Panc1 (cell line): ENCODE measurements at places on chromosomes 1 and 21. TPM values are rescaled to one million over a fixed set of nuclear protein-coding genes. Genes with fewer than 3 reads are reported as not detected.

DNA sequence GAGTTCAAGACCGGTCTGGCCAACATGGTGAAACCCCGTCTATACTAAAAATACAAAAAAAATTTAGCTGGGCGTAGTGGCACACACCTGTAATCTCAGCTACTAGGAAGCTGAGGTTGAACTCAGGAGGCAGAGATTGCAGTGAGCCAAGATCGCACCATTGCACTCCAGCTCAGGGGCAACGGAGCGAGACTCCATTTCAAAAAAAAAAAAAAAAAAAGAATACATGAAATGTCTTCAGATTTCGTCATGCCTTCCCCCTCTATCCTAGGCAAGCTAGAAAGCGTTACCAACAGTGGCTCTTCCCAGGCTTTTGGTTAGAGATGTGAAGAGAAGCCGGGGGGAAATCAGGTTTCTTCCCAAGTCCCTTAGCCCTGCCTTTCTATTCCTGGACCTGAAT lies 3.6 kb downstream of the TFF1 start:
- no peak overlapping the region for H3K4me3 ChIP-seq
- H3K27me3 ChIP-seq = no peaks in the 10 kb centered on the region
- no peaks in the 10 kb centered on the region; the same call in 1 of the 2 replicates for H3K4me1 ChIP-seq
- H3K27ac ChIP-seq = no peak overlapping the region
- DNase-seq = no peak

The IFNGR2 gene
- total RNA-seq = 47.9 TPM

The CBS gene
- total RNA-seq = 62.5 TPM

DNA sequence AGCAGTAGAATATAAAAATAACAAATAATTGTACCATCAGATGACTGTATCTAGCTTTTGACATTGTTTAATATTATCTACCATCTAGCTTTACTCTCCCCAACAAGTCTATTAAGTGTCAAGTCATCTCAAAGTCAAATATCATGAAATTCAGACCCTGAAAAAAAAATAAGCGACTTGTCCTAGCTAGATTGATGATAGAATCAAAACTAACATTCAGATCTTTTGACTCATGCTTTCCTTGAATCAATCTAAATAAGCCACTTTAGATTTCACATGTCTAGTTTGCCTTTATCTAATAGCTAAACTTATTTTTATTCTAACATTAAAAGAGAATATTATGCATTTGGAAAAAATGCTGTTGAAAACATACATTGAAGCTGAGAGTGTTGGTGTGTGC lies 35.4 kb downstream of the CRB1 start:
- no peak for DNase-seq
- no peak overlapping the region for H3K27ac ChIP-seq
- H3K4me3 ChIP-seq = no peak overlapping the region
- H3K36me3 ChIP-seq = no peaks in the 10 kb centered on the region
- no peaks in the 10 kb centered on the region; the same call in 1 of the 2 replicates for H3K4me1 ChIP-seq
- H3K27me3 ChIP-seq = no peaks in the 10 kb centered on the region

The CLK2 gene
- total RNA-seq = 43.6 TPM

- no peaks in the 10 kb centered on the region for H3K36me3 ChIP-seq
- DNase-seq = no peak
- H3K27ac ChIP-seq = peak overlapping the region; percentile 98
- peak overlapping the region; percentile 10; the same call in 1 of the 2 replicates for H3K4me3 ChIP-seq
Measured at GRCh38 chr1:234743791-234744611, 134.0 kb upstream of the IRF2BP2 start.

GRCh38 chr1:94490556-94490955 lies 51.0 kb downstream of the F3 start:
- H3K27ac ChIP-seq = no peak overlapping the region
- DNase-seq = no peak
- no peaks in the 10 kb centered on the region; the same call in 1 of the 2 replicates for H3K4me1 ChIP-seq
- H3K36me3 ChIP-seq = peaks cover 5% of the 10 kb centered on the region

DNA sequence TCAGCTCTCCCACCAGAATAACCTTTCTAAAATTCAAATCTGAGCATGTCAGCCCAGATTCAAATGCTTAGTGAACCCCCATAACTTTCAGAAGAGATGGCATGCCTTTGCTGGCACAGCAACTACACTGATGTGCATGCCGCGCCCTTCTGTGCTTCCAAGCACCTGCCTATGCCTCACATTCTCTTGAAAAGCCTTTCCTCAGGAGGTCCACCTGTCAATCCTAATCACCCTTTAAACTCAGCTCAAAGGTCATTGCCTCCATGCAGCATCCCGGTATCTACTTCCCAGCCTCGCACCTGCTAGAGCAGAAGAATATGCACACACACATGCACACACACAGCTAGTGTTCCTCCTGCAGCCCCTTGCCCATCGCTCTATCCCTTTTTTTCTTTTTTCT lies 5.2 kb upstream of the S100A2 start:
- H3K4me1 ChIP-seq = peaks cover 33% of the 10 kb centered on the region
- 0 out of 2 replicates have a peak overlapping the region, but pooled peaks have one; percentile 36 for H3K27ac ChIP-seq
- DNase-seq = no peak
- H3K27me3 ChIP-seq = no peaks in the 10 kb centered on the region
- no peaks in the 10 kb centered on the region for H3K36me3 ChIP-seq
- no peak overlapping the region for H3K4me3 ChIP-seq

DNA sequence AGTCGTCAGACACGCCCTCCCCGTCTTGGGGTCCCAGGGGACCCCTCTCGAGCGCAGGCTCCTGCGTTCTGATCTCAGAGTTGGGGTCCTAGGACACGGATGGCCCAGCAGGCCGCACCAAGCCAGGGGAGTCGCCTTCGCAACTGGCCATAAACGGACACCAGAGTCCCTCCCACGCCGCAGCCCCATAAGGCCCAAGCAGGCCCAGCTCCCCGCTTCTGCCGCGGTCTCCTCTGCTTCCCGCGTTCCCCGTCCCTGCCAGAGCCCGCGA lies 633 bp downstream of the DMRTA2 start:
- no peak overlapping the region for H3K4me3 ChIP-seq
- no peaks in the 10 kb centered on the region for H3K4me1 ChIP-seq
- no peaks in the 10 kb centered on the region; the same call in 1 of the 2 replicates for H3K27me3 ChIP-seq

DNA sequence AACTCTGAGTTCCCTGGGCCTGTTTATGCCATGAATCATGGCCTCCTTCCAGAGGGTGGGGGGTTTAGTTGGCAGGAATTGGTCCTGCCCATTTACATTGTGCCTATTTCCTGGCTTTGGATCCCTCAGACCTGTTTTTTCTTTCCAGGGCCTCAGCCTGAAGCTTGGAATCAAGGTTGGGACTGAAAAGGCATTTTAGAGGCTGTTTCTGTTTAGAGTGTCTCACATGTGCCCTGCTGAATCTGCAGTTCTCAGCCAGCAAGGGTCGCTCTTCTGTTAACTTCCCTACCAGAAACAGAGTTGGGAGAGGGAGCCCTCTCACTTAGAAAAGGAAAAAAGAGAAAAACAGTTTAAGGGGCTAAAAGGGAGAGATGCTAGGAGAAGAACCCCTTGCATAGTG lies 191.1 kb downstream of the PTPRC start:
- no peaks in the 10 kb centered on the region for H3K27me3 ChIP-seq
- H3K4me3 ChIP-seq = no peak overlapping the region
- no peak for DNase-seq
- H3K4me1 ChIP-seq = no peaks in the 10 kb centered on the region; the same call in 1 of the 2 replicates

The KPRP gene
- not detected for total RNA-seq

DNA sequence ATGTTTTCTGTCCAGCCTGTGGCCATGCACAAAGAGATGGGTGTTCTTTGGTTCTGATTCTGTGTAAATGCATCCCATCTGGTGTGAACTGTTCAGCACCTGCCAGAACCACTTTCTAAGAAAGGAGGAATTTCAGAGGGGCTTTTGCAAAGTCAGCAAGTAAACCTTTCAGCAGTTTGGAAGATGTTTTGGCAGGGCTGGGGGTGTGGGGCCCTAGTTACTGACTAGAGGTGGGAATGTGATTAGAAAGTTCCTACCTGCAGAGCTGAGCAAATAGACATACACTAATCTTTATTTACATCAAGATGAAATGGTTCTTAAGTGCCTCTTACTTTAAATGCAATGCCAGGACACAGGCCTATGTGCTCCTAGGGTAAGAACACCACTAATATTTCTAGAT lies 378.1 kb upstream of the USP24 start:
- H3K27ac ChIP-seq = no peak overlapping the region
- no peaks in the 10 kb centered on the region for H3K4me1 ChIP-seq
- H3K27me3 ChIP-seq = no peaks in the 10 kb centered on the region
- no peak for DNase-seq
- H3K36me3 ChIP-seq = no peaks in the 10 kb centered on the region
- H3K4me3 ChIP-seq = no peak overlapping the region

The SLC9C2 gene
- total RNA-seq = not detected

GRCh38 chr1:237556911-237557310 lies 333.8 kb downstream of the ZP4 start:
- H3K4me1 ChIP-seq = no peaks in the 10 kb centered on the region
- H3K4me3 ChIP-seq = no peak overlapping the region
- no peaks in the 10 kb centered on the region for H3K36me3 ChIP-seq
- H3K27ac ChIP-seq = no peak overlapping the region
- H3K27me3 ChIP-seq = no peaks in the 10 kb centered on the region; the same call in 1 of the 2 replicates

DNA sequence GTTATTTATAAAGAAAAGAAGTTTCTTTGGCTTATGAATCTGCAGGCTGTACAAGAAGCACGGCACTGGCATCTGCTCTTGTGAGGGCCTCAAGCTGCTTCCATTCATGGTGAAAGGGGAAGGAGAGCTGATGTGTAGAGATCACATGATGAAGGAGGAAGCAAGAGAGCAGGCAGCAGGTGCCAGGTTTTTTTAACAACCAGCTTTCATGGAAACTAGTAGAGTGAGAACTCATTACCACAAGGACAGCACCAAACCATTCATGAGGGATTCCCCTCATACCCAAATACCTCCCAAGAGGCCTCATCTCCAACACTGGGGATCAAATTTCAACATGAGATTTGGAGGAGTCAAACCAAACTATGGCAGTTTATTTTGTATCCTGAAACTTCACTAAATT lies 85.8 kb upstream of the CAMK1G start:
- H3K27me3 ChIP-seq = no peaks in the 10 kb centered on the region
- no peaks in the 10 kb centered on the region for H3K4me1 ChIP-seq
- no peak for DNase-seq
- H3K4me3 ChIP-seq = no peak overlapping the region
- no peaks in the 10 kb centered on the region for H3K36me3 ChIP-seq

The CHRM3 gene
- 0.13 TPM for total RNA-seq

DNA sequence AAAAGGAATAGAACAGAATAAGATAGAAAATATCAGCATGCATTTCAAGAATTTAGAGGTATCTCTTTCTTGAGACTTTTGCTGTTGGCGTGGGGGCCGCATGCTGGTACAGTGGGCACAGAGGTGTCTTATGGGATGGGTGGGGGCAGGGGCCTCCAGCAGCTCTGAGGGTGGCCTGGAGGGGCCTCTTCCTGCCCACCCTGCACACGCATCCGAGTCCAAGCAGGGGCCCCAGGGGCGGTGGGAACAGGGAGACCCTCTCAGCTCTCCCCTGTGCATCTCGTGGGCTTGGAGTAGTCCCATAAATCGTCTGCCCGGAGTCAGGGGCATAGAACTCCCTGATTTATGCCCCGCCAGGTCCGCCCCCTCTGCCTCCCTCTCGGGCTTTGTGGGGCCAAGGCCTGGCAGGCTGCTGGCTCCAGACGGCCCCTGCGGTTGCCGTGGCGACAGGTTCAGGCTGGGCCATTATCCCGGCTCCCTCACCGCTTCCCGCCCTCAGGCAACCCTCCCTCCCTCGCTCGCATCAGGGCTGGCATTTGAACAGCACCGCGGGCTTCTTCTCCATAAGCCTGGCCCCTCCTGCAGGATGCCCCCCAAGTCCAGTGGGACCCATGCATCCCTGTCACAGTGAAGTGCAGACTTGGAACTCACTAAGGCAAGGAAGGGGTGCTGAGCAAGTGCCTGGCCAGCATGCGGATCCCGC lies 133.2 kb upstream of the ZBTB40 start:
- H3K27me3 ChIP-seq = no peaks in the 10 kb centered on the region
- no peaks in the 10 kb centered on the region for H3K36me3 ChIP-seq
- DNase-seq = no peak
- no peaks in the 10 kb centered on the region for H3K4me1 ChIP-seq
- H3K4me3 ChIP-seq = no peak overlapping the region

DNA sequence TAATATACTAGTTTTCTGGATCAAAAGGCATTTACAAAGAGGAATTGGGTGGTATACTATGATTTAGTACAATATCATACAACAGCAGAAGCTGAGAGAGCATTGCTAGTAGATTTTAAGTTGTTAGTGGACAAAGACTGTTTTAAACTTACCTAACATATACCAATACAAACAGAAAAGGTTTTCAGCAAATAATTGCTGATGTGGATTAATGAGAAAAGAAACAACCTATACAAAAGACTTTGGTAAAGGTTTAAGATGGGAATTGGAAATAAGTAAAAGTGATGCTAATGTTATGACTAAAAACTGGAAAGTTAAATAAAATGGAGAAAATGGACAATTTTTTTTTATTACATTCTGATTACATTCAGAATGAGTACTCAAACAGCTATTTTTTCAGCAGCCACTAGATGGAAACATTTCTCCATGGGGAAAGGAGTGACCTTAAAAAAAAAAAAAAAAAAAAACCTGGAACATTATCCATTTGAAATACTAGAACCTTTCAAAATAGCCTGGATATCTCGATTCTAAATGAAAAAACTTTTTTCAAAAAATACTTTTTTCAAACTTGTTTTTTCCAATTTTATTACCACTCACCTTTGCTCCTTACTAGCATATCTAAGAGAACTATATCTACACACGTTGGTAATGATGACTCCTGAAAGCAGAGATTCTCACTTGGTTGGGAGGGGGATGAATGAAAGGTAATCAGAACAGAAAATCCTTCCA lies 55.4 kb downstream of the EPRS1 start:
- peaks cover 18% of the 10 kb centered on the region for H3K36me3 ChIP-seq
- H3K4me1 ChIP-seq = no peaks in the 10 kb centered on the region
- H3K4me3 ChIP-seq = no peak overlapping the region
- peak; percentile 5 for DNase-seq
- no peak overlapping the region for H3K27ac ChIP-seq

The LMX1A gene
- not detected for total RNA-seq

The YBX1 gene
- 908 TPM for total RNA-seq

The RXFP4 gene
- 8.0 TPM for total RNA-seq

GRCh38 chr1:223133306-223133823 lies 9.7 kb downstream of the TLR5 start:
- H3K4me1 ChIP-seq = peaks cover 9% of the 10 kb centered on the region
- peak overlapping the region; percentile 19 for H3K4me3 ChIP-seq
- no peak overlapping the region for H3K27ac ChIP-seq
- H3K27me3 ChIP-seq = peaks cover 22% of the 10 kb centered on the region
- no peaks in the 10 kb centered on the region; the same call in 1 of the 2 replicates for H3K36me3 ChIP-seq

The NBPF4 gene
- not detected for total RNA-seq

- H3K36me3 ChIP-seq = no peaks in the 10 kb centered on the region
- DNase-seq = no peak
- peaks cover 7% of the 10 kb centered on the region; the same call in 1 of the 2 replicates for H3K4me1 ChIP-seq
Measured at GRCh38 chr1:67723620-67724019, 38.6 kb downstream of the GADD45A start.

The RXRG gene
- total RNA-seq = not detected
